ENCODE measurements at places on chromosomes 3 and 15.

DNA sequence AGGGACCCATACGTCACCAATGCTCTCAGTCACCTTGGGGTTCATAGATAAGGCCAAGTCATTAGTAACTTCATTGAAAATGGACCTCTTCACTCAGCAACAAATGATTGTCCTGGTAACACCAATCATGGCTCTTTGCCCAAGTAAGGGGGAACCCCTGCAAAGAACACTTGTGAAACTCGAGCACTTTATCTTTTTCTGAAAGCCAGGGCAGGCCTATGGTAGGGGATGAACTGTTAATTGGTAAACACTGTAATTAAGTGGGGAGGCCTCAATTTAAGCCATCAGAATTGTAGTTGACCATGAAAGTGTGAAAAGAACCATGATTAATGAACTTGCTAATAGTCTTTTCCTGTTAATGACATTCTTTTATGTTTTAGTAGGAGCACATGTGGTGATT, 73.3 kb downstream of the ABHD5 start:
- DNase-seq, result no peak

GRCh38 chr3:162015856-162016255, 519.2 kb downstream of the OTOL1 start:
- no peak for DNase-seq

DNA sequence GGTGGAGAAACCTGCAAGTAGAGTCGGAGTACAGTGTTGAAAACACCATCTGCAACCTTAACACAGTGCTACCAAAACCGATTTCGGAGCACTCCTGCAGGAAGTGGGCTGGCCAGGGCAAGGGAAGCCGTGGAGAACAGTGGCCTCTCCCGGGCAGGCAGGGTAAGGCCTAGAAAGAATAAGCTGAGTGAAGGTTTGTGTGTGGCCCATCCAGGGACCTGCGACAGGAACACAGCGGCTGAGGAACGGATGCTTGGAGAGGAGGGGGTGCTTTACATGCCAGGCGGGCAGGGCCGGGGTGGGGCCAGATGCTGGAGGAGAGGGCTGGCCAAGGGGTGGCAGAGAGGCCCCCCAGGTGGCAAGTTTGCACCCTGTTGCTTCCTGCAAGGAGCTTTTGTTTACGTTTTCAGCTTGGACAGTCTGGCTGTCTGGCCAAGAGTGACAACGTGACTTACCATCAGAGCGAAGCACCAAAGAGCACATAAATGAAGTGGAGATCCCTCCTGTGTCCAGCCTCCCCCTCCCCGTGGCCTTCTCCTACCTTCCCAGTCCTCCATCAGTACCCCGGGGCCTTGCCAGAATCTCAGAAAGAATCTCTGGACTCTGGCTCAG, 156.5 kb downstream of the PGPEP1L start:
- peak; percentile 68 for DNase-seq

GRCh38 chr15:60212536-60212935, 185.2 kb downstream of the ANXA2 start:
- DNase-seq, result no peak

DNA sequence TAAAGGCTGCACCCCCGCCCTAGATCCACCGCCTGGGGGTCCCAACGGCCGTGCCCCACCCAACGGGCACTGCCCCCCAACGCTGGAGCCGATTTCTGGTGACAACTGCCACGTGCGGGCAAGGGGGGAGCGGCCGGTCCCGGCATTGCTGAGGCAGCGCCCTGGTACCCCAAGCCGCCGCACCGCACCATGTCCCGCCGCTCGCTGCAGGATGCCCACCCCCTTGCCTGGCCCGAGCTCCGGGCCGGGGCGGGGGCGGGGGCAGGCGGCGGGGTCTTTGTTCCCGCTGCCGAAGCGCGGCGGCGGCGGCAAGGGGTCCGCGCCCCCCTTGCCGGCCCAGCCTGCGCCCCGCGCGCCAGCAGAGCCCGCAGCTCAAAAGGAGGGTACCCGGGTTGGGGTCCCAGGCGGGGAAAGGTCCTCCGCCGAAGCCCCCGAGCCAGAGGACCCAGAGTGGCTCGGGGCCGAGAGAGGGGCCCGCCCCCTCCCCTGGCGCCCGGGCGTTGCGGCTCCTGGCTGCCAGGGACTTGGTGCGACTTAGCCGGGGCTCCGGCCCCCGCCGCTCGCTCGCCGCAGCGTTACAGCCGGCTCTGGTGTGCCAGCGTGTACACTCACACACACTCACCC, 678 bp downstream of the SEMA7A start:
- no peak for DNase-seq

DNA sequence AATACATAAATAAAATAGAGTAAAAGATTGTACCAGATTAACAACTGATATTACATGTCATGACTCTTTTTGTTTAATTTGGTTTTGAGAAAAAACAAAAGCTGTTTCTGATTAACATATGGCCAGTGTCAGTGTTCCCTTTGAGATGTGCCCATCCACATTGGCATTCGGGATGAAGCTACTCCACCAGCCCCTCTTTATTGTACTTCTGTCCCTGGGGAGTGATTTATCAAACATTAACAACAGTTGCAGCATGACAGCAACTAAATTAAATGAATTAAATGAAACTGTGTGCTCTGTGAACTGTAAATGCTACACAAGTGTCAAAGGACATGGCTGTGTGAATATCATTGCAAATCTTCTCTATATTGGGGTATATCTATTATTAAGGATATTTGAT, 25.9 kb upstream of the MTMR10 start:
- no peak for DNase-seq

DNA sequence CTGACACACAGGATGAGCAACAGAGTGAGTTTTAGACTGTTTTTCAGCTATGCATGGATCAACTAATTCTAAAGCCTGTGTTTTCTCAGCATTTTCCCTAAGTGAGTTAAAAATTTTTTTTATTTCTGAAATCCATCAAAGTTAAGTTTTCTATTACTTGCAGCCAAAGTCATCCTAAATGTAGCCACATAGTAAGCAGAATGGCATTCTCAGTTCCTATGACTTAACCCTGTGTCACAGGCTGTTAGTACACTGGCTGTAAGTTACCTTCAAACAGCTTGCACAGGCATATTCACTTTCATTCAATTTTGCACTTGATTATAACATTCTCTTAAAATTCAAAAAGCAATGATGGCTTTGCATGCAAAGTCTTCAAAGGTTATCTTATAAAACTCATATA, 368.2 kb downstream of the OCA2 start:
- DNase-seq, result no peak

DNA sequence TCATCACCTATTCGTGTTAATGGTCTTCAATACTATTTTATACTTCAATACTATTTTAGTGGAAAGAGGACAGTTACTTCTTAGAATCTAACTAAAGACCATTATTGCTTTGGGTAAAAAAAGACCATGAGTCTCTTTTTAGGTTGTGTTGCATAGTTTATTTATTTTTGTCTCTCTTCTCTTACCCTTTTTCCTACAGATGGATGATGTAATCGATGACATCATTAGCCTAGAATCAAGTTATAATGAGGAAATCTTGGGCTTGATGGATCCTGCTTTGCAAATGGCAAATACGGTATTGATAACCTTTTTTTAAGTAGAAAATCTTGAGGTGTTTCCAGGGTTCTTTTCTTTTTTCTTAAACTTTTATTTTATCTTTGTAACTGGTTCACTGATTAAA, 58.5 kb upstream of the SAMMSON start:
- DNase-seq, result no peak

- DNase-seq, result no peak
Observed at GRCh38 chr3:18057471-18058091, 315.1 kb upstream of the TBC1D5 start.

DNA sequence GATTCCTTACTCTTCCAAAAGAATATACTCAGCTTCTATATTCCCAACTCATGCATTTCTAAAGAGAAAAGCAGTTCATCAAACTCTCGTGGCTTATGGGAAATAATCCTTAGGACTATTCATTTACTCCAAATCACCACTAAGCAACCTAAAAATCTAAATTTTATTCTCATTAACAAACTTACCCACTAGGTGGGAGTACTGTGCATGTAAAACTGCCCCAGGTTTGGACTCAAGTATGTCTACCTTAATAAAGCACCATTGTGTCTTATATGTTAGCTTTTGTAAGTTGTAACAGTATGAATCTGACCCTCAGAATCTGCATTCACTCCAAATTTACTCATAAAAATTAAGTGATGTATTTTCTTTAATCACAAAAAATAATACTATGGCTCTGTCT, 25.3 kb downstream of the RAD18 start:
- no peak for DNase-seq

DNA sequence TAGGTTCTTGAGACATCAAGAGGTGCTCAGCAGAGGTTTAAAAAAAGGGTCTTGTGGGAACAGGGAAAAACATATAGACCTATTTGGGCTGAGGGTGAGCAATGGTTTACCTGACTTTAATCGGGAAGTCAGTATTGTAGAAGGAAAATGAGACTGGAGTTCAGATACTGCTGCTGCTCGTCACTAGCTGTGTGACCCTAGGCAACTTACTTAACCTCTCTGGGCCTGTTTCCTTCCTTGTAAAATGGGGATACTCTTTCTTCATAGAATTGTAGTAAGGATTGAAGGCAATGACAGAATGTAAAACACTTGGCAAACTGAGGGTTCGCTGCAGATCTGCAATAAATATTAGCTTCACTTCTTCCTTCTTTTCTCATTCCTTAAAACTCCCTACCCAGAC, 327.5 kb upstream of the PROK2 start:
- no peak for DNase-seq

DNA sequence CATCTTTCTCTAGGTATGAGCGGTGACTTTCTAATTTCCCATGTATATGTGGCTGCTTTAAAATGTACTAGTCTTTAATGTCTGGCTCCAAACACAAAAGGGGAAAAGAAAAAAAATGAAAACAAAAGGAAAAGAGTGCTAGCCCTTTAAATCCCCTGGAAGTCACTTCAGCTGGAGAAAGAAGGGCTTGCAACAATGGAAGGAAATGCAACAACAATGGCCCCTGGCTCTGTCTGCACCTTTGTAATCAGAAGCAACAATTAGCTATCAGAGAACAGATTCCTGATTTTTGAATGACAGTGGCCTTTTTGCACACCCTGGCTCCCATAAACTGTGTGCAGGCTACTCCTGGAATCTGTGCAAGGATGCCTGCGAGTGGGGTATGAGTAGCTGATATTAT, 591.2 kb downstream of the FHIT start:
- DNase-seq, result no peak

GRCh38 chr3:51705276-51706020, 1.4 kb upstream of the GRM2 start:
- no peak for DNase-seq

GRCh38 chr15:96052572-96053030, 277.9 kb upstream of the NR2F2 start:
- DNase-seq, result no peak

GRCh38 chr3:62236016-62236415, 137.3 kb downstream of the FEZF2 start:
- no peak for DNase-seq

DNA sequence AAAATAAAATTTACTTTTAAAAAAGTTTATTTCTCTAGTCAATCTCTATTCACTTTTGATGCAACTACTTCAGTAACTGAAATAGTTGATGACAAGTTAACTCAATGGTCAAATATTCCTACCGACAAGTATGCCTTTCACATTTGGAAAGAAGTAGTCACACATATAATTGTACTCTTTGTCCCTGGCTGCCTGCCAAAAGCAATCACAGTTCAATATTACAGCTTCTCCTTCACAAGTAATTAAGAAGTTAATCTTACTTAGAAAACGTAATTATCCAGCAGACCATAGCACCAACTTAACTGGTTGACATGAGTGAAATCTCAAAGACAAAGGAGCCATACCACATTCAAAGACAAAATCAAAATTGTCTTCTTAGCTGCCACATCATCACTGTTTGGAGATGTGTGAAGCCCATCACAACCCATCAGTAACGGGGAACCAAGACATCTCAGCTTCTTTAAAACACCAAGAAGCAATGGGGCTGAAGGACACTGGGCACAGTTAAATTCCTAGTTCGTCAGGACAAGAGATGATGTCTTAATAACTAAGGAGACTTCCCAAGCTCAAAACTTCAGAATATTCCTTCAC, 86.1 kb downstream of the PLCH1 start:
- no peak for DNase-seq

DNA sequence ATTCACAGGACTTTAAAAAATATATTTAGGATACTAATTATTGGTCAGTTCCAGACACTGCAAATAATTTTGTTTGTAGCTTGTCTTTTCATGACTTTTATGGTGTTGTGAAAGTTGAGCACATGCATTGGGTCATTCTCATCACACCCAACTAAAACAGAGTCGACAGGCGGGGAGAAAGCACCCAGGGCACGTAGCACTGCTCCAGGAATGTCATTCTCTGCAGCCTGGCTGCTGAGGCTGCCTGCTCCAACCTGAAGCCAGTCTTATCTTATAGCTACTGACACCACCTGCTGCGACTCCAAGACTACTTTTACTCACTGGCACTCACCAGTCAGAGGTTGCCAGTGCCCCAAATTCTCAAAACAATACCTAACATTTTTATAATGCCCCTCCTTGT, 56.9 kb downstream of the ACAD9 start:
- no peak for DNase-seq

- DNase-seq, result no peak
Observed at GRCh38 chr15:96119734-96120133, 210.8 kb upstream of the NR2F2 start.

DNA sequence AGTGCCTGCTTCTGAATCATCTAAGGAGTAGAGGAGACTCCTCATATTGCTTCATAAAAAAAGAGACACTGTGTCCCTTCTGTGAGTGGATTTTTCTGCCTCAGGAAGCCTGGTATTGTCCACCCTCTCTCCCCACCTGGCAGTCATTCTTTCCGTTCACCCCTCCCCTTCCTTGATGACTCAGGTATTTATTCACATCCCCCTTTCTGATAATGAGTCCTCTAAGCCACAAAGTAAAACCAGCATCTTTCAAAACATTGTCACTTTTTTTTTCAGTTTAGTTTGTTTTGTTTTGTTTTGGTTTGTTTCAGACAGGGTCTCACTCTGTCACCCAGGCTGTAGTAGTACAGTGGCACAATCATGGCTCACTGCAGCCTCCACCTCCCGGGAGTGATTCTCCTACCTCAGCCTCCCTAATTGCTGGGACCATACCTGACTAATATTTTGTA, 65.2 kb upstream of the UBE2E1 start:
- DNase-seq, result no peak

GRCh38 chr3:74048699-74049098, 424.0 kb upstream of the PDZRN3 start:
- no peak for DNase-seq

GRCh38 chr3:141307351-141308059, 60.8 kb upstream of the ZBTB38 start:
- DNase-seq, result no peak

Data from CD4-positive, alpha-beta T cell treated with Interleukin-12 subunit alpha and Interleukin-12 subunit beta, for 1 hour (primary cell).